Smooth muscle cell of the brain vasculature (primary cell): ENCODE measurements at places on chromosomes 12 and 14.
A peak's percentile ranks its signal among the peaks of the same experiment; 100 is the strongest.

GRCh38 chr12:62861586-62861985, 73.4 kb downstream of the PPM1H start:
- no peak for DNase-seq

GRCh38 chr12:85575120-85576096, 260.8 kb downstream of the RASSF9 start:
- DNase-seq, result peak; percentile 50

- DNase-seq, result no peak
These were observed 963.2 kb downstream of the TRHDE start for GRCh38 chr12:73235387-73235786.

DNA sequence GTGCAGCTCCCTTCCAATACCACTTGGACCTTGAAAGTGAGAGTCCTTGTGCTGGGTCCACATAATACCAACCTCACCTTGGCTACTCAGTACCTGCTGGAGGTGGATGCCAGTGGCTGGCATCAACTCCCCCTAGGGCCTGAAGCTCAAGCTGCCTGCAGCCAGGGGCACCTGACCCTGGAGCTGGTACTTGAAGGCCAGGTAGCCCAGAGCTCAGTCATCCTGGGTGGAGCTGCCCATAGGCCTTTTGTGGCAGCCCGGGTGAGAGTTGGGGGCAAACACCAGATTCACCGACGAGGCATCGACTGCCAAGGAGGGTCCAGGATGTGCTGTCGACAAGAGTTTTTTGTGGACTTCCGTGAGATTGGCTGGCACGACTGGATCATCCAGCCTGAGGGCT, 5.7 kb upstream of the INHBE start:
- no peak for DNase-seq

DNA sequence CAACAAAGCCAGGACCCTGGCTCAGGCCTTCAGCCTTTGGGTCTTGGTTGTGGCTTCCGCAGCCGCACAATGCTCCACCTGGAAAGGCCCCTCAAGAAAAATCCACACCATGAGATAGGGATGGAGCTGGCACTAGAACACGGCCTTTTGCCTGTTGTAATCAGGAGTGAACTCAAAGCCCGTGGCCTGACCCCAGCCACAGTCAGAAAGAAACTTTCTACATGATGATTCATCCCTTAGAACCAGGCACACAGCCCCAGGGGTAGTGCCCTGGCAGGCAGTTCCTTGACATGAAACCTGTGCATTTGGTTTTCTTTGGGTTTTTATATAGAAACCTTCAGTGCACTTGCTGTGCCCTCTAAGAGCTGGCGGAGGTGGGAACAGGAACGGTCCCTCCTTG, 5.1 kb downstream of the CLMN start:
- no peak for DNase-seq

DNA sequence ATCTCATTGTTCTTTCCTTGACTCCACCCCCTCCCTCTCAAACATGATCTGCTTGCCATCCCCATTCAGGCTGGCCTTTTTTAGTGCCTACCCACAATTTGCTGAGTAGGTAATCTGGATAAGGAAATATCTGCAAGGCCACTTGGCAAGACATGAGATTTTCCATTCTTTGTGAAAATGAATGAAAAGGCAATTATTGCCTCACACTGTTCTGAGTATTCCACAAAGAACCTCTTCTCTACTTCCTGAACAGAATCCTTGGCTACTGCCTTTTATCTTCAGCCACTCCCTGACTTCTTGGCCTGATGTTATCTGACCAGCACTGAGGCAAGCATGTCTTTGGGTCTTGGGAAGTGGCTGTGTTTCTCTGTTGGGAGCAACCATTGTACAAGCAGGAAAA, 263.2 kb upstream of the ATP2B1 start:
- no peak for DNase-seq

DNA sequence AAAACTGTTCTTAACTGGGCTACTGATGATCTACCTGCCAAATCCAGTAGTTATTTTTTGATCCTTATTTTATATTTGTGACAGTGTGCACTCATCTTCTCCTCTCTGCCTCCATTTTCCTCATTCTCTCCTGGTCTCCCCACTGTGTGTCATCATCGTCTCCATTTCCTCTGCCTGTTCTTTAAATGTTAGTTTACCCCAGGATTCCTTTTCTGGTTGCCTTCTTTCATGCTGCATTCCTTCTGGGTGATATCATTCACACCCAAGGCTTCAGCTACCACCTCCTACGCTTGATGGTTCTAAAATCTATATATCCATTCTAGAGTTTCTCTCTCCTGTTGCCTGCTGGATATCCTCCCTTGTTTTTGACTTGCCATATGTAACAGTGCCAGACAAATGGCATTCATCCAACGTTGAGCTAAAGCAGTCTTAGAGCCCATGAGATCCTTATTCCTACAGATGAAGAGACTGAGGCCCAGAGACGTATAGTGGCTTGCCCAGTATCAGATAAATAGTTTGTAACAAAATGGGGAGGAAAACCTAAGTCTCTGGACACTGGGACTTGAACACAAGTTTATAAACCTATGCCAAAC, 109.5 kb downstream of the DIP2B start:
- no peak for DNase-seq

DNA sequence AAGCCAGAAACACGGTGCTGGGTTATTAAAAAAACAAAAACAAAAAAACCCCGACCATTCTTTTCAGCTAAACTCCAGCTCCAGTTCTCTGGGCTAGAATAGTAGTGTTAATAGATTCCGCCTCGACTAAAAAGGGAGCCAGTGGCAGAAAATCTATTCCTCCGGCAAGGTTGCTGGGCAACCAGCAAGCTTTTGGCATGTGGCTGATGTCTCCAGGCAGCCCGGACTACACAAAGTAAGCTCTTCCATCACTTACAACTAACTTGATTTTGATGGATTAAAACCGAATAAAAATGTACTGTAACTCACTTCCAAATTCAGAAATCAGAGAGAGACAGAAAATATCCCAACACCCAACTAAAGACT, 126.4 kb upstream of the FOXN3 start:
- DNase-seq, result no peak

- DNase-seq, result no peak
These were observed 144.3 kb downstream of the PELI2 start for GRCh38 chr14:56262530-56262929.

DNA sequence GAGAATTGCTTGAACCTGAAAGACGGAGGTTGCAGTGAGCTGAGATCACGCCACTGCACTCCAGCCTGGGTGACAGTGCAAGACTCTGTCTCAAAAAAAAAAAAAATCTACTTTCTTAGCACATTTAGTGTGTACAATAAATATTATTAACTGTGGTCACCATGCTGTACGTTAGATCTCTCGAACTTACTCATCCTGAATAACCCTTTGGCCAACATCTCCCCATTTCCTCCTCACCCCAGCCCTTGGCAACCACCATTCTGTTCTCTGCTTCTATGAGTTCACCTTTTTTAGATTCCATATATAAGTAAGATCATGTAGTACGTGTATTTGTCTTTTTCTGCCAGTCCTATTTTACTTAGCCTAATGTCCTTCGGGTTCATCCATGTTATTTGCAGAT, 13.4 kb downstream of the FUT8 start:
- DNase-seq, result no peak

- no peak for DNase-seq
These were observed 11.1 kb upstream of the SMAGP start for GRCh38 chr12:51281202-51281924.

DNA sequence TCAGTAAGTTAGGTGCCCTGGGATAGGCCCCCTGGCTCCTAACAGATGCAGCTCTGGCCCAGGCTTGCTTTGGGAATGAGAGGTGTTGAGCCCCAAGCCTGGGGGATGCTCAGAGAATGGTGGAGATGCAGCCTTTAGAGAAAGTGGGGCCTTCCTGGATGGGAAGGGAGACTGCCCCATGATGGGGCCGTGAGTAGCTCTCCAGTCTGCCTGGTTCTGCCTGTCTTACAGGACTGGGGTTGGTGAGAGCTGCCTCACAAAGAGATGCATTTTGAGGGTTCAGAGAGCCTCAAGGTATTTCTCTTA, 523 bp upstream of the VRTN start:
- DNase-seq, result no peak

DNA sequence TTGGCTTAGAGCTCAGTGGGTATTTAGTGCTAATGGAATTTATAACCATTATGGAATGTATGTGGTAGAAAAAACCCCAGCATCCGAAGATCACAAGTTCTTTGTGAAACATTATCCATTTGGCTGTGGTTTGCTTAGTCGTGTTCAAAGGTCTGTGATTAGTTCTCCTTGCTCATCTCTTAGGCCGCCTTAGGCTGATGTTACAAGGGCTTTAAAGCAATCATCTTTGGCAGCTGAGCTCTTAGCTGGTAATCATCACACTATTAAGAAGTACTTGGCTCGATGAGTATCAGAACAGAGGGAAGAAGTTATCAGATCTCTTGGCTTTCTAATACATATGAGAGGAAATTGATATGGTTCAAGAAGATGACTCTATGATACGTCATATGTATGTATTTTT, 124.1 kb upstream of the E2F7 start:
- peak; percentile 26 for DNase-seq

- DNase-seq, result no peak
These were observed 1.2 kb downstream of the SNX6 start for GRCh38 chr14:34628681-34629135.

- no peak for DNase-seq
These were observed 184.7 kb downstream of the TMEM121 start for GRCh38 chr14:105711044-105711620.

DNA sequence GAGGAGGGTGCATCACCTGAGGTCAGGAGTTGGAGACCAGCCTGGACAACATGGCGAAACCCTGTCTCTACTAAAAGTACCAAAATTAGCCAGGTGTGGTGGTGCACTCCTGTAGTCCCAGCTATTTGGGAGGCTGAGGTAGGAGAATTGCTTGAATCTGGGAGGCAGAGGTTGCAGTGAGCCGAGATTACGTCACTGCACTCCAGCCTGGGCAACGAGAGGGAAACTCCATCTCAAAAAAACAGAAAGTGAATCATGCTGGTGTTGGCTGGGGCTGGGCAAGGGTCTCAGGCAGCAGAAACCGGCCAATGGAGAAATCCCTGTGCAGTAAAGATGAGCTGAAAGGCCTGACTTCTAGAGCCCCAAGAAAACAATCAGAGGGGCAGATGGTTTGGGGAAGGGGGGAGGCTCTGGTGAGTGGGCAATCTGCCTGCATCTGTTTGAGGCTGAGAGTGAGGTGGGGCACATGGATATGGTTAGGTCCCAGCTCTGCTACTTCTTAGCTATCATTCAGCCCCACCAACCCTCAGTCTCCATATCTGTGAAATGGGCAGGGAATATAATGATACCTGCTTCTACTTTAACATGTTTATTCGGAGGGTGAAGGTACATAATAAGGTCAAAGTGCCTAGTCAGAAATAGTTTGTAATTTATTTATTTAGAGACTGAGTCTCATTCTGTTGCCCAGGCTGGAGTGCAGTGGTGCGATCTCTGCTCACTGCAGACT, 21.3 kb upstream of the COX6A1 start:
- DNase-seq, result no peak

GRCh38 chr12:46452061-46452615, 79.6 kb upstream of the SLC38A2 start:
- no peak for DNase-seq

DNA sequence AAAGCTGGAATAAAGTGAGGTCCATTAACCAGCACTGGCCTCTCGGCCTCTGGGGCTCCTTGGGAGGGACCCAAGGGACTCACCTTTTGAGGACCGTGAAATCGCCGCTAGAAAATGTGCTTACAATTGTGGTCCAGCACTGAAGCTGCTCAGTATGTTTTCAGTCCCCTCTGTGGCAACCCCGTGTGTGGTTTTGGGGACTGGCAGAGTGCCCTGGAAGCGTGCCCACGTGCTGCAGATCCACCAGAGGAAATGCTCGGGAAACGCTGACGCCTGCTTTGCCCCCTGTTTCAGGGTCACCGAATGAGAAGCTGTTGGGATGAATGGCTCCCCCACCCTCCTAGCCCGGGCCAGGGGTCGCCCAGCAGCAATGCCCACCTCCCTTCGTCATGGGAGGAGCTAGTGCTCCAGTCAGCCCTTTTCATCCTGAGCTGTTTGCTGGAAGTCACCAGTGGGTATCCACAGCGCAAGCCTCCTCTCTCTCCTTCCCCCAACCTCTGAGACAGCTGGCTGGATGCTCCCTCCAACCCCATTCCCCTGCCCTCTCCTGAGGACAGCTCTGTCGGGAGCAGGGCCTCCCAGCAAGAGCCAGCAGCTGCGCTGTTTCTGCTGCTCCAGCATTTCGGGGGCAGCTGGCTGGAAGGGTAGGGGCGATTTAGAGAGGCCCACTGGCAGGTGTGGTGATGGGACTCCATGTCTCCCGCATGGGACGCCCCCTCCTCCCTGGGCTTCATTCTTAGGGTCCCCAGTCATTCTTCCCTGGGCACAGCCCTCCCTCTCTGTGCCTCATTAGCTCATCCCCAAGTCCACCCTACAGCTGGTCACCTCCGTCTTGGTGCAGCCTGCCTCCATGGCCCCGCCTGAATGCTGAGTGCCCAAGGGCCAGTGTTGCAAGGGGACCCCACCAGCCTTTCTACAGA, 33.2 kb upstream of the PPP1R13B start:
- no peak for DNase-seq

DNA sequence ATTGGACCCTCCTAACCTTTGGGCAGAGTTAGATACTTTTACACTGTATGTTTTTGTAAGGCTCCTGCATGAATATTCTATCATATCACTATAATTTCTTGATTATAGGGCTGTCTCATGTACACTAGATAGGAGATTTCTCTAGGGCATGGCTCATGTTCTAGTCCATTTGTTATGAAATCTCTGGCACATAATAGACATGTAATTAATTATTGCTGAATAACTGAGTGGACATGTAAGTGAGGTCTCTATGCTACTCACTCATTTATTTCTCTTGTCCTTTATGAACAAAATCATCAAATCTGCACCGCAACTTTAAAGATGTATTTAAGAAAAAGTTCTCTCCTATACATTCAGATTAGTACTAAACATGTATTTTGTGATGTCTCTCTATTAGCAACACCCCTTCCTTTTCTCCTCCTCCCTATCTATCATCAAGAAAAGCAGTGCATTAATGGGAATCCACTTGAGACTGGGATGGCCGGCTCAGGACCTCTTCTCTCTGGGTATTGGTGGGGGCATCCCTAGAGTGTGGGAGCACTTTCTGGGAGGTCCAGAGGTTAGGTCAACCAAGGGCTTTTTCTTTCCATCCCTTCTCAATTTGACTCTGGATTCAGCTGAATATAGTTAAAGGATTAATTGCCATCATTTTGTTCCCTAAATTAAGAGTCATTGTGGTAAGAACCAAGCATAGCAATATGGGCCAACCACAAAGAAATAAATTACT, 168.0 kb upstream of the HMGA2 start:
- DNase-seq, result no peak
